ENCODE measurements at places on chromosomes 5 and 9. TPM values are rescaled to one million over a fixed set of nuclear protein-coding genes. Genes with fewer than 3 reads are reported as not detected.

DNA sequence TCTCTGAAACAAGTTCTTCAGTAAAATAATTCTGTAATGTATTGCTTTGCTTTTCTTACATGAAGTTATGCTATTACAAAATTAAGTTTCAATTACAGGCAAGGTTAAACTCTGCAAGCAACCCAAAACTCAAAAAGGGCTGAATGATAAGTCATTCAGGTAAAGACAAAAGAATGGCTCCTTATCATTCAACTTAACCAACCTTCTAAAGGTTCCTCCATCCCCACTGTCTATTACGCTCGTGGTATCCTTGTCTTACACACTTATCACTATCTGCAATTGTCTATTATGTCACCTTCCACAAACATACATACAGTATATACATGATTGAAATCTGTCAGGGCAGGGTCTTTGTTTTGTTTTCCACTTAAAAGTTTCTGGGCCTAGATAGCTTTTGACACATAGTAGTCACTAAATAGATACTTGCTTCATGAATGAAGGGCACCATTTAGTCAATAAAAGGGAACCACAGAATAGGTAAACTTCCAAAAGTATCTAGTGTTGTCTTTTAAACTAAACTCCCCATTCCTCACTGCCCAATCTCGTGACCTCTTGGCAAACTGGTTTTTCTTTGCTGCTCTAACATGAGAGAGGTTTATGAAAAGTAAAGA lies 6.9 kb downstream of the RPL37 start:
- DNase-seq, result no peak

DNA sequence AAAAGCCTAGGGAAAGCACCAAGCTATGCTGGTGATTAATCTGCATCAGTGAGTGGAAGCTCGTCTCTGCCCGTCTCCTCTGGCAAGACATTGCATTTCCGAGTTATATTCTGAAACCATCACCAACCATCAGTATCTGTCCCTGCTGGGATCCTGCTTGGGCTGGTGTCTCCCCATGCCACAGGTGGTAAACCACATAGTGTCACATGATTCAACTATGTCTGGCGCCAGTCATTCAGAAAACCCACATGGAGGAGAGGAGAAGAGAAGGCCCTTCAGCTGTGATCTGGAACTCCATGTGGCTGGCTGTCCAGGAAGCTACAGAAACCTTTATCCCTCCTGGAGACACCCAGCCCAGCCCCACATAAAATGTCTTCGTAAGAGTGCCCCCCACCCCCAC lies 4.8 kb downstream of the IL9 start:
- no peak for DNase-seq

GRCh38 chr5:31854181-31855133 lies 215.5 kb downstream of the PDZD2 start:
- peak; percentile 86 for DNase-seq

GRCh38 chr9:122053567-122054350 lies 39.3 kb downstream of the TTLL11 start:
- DNase-seq, result no peak

GRCh38 chr5:124718380-124718789 lies 28.1 kb downstream of the ZNF608 start:
- no peak for DNase-seq

DNA sequence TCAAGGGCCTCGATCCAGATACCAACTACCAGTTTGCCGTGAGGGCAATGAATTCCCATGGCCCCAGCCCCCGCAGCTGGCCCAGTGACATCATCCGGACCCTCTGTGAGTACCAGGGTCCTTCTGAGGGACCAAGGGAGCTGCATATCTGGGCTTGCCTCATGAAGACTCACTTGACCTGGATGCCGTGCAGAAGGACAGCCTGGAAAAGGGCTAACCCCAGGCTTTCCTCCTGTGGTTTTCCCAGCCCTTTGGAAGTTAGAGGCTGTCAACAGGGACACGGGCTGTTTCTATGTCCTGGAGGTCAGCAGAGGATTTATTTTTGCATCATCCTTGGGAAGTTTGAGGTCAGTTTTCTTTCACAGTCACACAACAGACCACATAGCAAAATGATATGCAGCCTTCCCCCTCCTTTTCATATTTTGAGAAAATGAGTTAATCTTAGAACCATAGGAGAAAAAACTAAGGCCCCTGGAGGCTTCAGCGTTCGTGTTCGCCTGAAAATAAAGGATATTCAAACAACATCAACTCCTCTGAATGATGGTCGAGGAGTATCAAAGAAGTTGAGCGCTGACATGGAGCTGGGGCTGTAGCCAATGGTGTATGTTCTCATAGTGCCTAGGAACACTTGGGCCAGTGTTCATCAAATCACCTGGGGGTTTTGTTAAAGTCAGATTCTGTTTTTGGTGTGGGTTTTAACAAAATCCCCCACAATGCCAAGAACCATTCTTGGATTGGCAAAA lies 112.2 kb downstream of the EGFLAM start:
- no peak for DNase-seq

- no peak for DNase-seq
Measured at GRCh38 chr5:54832045-54832444, 153.3 kb downstream of the ESM1 start.

- DNase-seq, result no peak
Measured at GRCh38 chr9:38043931-38044623, 24.9 kb downstream of the SHB start.

DNA sequence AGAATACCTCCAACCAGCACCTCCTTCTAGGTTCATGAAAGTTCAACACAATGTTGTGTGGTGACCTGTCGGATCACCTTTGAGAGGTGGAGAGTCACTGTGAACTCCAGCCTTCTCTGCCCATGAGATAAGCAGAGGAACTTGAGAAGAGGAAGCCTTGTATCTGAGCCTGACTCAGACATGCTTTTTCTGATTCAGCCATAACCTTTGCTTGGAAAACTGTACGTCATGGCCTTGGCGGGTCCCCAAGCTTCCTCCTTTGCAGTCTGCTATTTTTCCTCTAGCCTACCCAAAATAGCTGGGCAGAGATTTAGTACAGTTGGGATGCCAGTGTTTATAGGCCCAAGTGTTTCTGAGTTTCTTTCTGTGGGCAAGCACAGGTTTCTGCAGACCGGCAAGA lies 274.7 kb downstream of the CETN3 start:
- DNase-seq, result no peak

- DNase-seq, result no peak
Measured at GRCh38 chr5:158752656-158752973, 347.1 kb downstream of the EBF1 start.

TMOD1 gene
- polyA plus RNA-seq, result 4.5 TPM

FSTL4 gene
- 1.4 TPM for polyA plus RNA-seq

PCDHB3 gene
- polyA plus RNA-seq, result 4.7 TPM

NSG2 gene
- polyA plus RNA-seq, result 0.16 TPM

Data from GM23338 (cell line).